ENCODE measurements at places on chromosomes 16 and 17. TPM values are rescaled to one million over a fixed set of nuclear protein-coding genes. Genes with fewer than 3 reads are reported as not detected.
A peak's percentile ranks its signal among the peaks of the same experiment; 100 is the strongest.

The KRT9 gene
- total RNA-seq = not detected

The WWOX gene
- 25.9 TPM for total RNA-seq

The NETO2 gene
- 27.5 TPM for total RNA-seq

The NOD2 gene
- 0.52 TPM for total RNA-seq

The KRT12 gene
- not detected for total RNA-seq

The ZNF385C gene
- total RNA-seq = 2.9 TPM

GRCh38 chr16:58411736-58412614 is 19.7 kb downstream of the GINS3 start:
- no peak overlapping the region for H3K4me3 ChIP-seq
- no peak overlapping the region for H3K27ac ChIP-seq
- H3K27me3 ChIP-seq = no peaks in the 10 kb centered on the region
- H3K36me3 ChIP-seq = no peaks in the 10 kb centered on the region
- H3K4me1 ChIP-seq = peaks cover 8% of the 10 kb centered on the region

- H3K27me3 ChIP-seq = no peaks in the 10 kb centered on the region
- H3K27ac ChIP-seq = no peak overlapping the region
- no peak for DNase-seq
- H3K4me3 ChIP-seq = no peak overlapping the region
- H3K36me3 ChIP-seq = no peaks in the 10 kb centered on the region
Measured at GRCh38 chr17:63078707-63079106, 112.7 kb downstream of the TANC2 start.

GRCh38 chr16:24309258-24310142 is 53.4 kb downstream of the CACNG3 start:
- H3K27ac ChIP-seq = no peak overlapping the region
- no peak overlapping the region for H3K4me3 ChIP-seq
- DNase-seq = no peak

DNA sequence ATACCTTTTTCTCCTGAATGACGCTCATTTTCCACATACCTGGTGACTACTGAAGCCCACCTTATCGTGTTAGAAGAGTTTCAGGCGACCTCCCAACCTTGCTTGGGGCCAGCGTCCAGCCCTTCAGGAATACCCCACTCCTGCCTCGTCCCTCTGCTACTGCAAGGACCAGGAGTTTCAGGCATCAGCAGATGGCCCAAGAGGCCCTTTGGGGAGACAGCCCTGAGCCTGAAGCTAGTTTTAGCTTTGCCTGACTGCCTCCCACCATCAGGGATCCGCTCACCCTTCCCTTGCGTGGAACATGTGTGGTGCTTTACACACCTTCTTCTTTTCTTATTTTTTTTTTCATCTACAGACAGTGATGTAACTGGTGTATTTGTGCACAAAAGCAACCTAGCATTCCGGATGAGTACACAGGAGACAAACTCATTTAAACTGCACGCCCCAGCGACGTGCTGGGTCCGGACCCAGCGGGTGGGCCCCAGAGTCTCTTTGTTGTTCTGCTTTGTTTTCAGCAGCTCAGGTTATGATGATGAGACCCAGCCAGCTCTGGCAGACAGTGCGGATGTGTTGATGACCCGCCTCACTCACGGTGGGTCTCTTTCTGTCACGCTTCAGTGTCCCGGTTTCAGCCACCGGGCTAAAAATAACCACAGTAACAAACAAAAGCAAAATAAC is 242.4 kb downstream of the C16orf95 start:
- peaks cover 5% of the 10 kb centered on the region for H3K36me3 ChIP-seq
- DNase-seq = no peak
- no peak overlapping the region for H3K4me3 ChIP-seq
- peaks cover 13% of the 10 kb centered on the region for H3K27me3 ChIP-seq
- H3K4me1 ChIP-seq = no peaks in the 10 kb centered on the region

DNA sequence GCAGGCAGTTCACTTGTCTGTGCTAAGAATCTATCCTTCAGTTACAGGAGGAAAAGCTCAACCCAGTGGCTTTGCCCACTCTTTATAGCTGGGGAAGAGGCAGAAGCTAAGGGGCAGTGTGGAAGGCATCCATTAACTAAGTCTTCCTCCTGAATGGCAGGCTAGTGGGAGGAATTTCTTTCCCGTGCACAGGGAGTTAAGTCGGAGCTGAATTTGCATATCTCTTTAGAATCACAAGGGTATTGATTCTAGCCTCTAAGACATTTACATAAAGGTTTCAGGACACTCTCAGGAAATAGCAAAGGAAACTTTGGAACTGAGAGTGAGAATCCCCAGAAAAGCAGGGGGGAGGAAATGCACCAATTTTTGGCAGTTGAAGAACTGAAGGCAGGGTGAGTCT is 245.6 kb downstream of the CA10 start:
- DNase-seq = no peak
- H3K27me3 ChIP-seq = peaks cover 19% of the 10 kb centered on the region
- H3K4me3 ChIP-seq = no peak overlapping the region
- H3K4me1 ChIP-seq = no peaks in the 10 kb centered on the region

- no peak overlapping the region for H3K4me3 ChIP-seq
- H3K27me3 ChIP-seq = no peaks in the 10 kb centered on the region
- H3K4me1 ChIP-seq = no peaks in the 10 kb centered on the region
- DNase-seq = no peak
Measured at GRCh38 chr16:27761816-27762215, 211.9 kb downstream of the KATNIP start.

- H3K4me3 ChIP-seq = peak overlapping the region; percentile 78
- peak overlapping the region; percentile 97 for H3K27ac ChIP-seq
- peaks cover 2% of the 10 kb centered on the region for H3K36me3 ChIP-seq
- no peak for DNase-seq
- H3K4me1 ChIP-seq = peaks cover 32% of the 10 kb centered on the region
Measured at GRCh38 chr16:69727916-69728270, 1.5 kb upstream of the NQO1 start.

DNA sequence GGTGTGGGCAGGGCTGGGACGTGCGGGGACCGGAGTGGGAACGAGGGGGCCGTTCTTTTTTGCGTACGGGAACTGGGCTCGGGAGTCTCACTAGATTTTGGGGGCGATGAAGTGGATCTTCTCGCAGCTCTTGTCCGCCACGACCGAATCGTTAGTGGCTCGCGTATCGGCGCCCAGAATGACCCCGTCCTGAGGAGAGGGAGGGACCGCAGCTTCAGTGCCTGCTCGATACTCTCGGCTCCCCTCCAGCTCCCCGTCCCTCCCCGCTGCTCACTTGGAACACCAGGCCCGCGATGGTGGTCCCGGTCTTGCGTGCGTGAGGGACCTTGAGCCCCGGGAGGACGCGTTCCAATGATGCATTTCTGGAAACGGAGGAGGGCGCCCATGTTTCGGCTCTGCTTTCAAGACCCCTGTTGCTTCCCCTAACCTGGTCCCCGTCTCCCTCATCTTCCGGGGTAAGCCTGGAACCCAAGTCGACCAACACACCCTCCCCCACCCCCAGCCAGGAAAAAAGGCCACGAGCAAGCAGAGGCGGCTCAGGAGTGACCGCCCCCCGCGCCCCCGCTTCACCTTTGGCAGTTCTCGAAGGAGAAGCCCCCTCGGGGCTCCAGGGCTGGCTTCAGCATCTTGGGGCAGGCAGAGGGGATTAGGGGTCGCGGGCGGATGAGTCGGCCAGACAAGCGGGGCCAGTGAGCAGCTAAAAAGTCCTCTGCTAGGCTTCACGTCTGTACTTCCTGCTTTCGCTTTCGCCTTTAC is at the start of gene PSMB10:
PSMB10 (minus strand) TSS at position 727 of the 756 bp plus-strand sequence; CDS start at position 626, 101 bp downstream.
- H3K27ac ChIP-seq = peak within 1 kb of the TSS; percentile 99
- H3K36me3 ChIP-seq = no peaks in the 10 kb centered on the region
- H3K27me3 ChIP-seq = no peaks in the 10 kb centered on the region
- peak within 1 kb of the TSS; percentile 100 for H3K4me3 ChIP-seq
- peaks cover 20% of the 10 kb centered on the region for H3K4me1 ChIP-seq

Data from mesothelial cell of epicardium (in vitro differentiated cells).